GM19239 (cell line): ENCODE measurements at places on chromosomes 7 and 10.
A peak's percentile ranks its signal among the peaks of the same experiment; 100 is the strongest.

DNA sequence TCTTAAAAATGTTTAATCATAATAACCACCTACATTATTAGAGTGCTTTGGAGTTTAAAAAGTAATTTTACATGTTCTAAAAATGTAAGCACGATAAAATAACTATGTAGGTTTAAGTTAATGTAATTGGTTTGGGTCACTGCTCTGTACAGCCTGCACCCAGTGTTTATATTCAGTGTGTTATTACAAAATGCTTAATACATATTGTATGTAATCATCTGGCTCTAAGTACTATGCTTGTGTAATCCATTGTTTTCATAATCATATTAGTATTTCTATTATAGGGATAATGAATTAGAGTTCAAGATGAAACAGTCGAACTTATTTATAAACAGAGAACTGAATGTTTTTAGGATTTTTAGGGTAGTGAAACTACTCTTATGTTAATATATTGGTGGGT, 13.1 kb downstream of the RPA3 start:
- DNase-seq: no peak

- DNase-seq: no peak
Observed at GRCh38 chr10:126924915-126925300, 19.7 kb downstream of the DOCK1 start.

DNA sequence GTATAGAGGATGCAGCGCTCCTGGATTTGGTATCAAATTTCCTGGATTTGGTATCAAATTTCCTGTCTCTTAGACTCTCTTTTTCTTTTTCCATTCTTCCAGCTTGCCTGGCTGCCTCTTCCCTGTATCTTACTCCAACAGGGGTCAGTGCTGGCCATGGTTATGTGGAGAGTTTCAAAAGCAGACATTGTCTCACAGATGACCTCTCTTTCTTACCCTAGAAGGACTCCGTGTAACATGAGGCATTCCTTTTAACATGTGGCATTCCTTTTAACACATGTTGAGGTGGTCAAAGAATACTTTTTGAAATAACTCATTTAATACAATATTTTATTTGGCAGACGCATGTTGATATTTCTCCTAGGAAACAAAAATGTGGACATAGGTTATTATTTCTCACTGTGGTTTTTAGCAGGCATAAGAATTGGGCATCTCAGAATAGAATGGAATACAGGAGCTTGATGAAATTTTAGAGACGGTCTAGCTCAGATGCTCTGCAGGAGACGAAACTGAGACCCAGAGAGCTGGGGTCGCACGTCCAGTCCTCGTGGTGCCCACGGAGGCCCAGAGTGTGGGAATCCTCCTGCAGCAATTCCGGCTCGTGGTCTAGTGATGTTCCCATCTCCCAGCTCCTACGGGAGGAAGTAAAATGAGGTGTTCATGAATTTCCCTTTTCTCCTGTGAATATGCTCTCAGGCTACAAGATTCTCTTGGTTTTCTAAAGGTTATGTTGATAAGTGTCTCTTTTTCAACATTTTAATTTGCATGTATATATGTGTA, 59.6 kb upstream of the PITRM1 start:
- DNase-seq: no peak

DNA sequence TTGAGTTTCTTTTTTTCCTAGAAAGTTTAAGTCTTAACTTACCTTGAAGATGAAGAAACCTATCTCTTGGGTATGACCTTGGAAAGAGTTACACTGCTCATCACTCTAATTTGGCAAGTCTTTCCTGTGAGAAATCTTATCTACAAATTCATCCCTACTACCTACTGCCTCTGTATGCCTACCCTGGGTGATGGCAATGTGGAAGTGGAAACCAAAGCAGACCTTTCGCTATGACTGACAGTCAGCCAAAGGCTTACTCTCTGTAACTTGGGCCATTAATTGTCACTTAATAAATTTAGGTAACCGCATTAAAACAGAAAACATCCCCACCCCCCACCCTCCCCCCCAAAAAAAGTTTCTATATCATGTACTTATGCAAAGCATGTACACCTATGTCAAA, 103.9 kb downstream of the CNOT4 start:
- DNase-seq: no peak

- no peak for DNase-seq
Observed at GRCh38 chr10:33991924-33992323, 657.5 kb upstream of the NRP1 start.

GRCh38 chr10:102814453-102814871, 22.8 kb downstream of the CYP17A1 start:
- no peak for DNase-seq

DNA sequence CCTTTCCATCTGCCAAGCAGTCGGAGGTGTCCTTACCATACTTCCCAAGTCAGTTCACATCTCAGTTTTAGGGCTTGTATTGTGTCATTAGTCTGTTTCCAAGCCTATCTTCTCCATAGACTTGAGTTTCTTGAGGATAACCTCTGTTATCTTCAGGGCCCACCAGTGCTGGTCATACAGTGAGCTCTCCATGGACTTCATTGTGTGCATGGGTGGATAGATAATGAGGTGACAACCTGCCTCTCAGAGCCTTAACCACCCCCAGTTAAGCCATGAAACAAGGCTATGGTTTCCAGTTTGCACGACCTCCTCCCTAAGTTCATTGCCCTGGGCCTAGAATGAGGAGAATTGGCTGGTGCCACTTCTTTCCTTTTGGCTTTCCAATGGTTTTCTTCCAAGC, 38.5 kb upstream of the WAC start:
- no peak for DNase-seq

- DNase-seq: peak; percentile 20
Observed at GRCh38 chr7:90708841-90709317, 112.8 kb downstream of the CDK14 start.

- DNase-seq: no peak
Observed at GRCh38 chr7:95558864-95559263, 37.5 kb downstream of the PDK4 start.

DNA sequence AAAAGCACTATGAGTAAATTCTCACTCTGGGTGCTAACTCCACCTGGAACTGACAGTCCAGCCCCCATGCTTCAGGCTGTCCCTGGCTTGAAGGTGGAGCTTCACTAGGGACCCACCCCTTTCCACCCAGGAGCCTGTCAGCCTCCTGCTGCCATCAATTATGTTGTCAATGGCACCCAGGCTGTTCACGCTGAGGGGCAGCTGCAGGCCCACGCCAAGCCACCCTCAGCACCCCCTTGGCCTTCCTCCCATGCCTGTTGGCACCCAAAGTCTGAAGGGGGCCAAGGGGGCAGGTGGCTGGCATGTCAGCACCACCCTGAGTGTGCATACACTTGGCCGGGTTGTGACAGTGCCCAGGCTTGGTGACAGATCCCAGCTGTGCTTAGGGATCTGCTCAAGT, 149.3 kb downstream of the NXPH1 start:
- no peak for DNase-seq

- DNase-seq: no peak
Observed at GRCh38 chr7:37421861-37422500, 26.7 kb downstream of the ELMO1 start.

DNA sequence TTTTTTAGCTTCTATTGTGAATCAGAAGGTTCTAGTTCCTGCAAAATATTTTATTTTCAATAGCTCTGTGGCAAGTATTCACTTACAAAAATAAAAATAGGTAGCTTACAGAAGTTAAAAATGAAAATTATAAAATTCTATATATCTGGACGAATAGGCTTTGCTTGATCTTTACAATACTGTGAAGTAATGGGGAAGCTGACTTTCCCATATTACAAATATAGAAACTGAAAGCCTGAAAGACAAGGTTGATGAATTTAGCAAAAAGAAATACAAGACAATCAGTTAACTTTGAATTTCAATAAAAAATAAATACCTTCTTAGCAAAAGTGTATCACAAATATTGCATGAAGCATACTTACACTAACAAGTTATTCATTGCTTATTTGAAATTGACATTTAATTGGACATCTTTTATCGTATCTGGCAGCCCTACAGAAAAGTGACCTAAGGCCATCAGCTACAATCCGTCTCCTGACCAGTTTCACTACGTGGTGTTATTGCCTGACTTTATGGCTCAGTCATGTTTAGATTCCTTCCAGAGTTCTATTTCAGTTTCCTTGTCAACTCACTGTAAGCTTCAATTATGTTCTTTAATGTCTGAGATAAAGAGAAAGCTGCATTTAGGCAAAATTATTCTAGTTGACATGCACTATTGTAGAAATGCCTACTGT, 310.5 kb upstream of the HGF start:
- no peak for DNase-seq

DNA sequence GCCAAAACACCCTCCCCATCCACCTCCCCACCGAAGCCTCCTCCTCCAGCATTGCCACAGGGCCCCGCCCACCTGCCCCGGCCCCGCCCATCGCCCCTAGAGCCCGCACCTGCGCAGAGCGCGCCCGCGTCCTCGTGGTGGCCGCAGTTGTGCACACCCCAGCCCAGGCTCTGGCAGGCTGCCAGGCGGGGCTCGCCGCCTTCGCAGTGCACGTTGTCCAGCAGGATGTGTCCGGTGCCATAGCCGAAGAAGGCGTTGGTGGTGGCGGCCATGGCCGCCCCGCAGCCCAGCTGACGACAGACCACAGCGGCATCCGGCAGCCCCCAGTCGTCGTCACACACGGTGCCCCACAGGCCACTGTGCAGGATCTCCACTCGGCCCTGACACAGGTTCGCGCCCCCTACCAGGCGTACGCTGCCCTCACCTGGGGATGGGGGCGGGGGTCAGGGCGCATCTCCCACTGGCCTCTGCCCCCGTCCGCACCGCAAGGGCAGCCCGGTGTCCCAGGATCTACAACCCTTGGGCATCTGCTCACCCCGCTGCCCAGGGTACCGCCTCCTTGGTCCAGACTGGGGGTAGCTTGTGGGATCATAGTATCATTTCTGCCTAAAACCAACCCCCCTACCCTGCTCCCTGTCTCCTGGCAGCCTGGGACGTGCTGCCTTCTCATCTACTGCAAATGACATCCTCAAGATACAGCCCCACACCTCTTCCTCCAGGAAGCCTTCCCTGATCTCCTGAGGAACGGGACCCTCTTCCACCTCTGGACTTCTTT, 11.9 kb downstream of the SSC4D start:
- peak; percentile 85 for DNase-seq

- no peak for DNase-seq
Observed at GRCh38 chr7:118572604-118573003, 348.1 kb downstream of the ANKRD7 start.

DNA sequence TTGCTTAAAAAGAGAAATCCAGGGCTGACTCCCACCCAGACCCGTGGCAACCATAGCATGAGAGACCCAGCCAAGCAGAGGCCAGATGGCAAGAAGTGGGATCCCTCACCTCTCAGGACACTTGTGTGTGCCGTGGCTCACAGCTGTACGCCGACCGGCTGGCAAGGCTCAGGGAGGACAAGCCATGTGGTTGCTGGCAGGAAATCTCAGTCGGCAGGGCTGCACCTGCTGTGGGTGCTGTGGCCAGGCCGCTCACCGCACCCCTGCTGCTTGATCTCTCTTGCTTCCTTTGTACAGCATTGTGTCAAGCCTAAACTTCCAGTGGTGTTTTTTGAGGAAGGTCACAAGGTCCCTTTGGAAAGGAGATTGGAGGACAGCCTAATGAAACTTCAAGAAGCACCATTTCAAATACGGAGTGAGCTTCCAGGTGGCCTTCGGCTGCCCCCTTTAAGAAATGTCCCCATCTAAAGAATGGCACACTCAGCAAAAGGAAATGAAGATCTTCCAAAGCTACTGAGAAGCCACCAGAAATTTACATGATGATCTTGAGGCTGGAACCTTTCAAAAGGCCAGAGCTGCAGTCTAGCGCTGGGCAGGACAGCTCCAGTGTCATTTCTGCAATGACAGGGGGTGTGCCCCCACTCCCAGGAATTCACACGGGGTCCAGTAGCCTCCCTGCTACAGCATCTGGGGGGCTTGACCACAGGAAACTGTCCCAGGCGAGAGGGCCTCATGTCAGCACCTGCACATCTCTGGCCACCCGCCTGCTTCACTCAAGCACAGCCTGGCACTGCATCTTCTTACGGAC, 409.0 kb upstream of the MGMT start:
- DNase-seq: peak; percentile 25

GRCh38 chr10:22334414-22335172, 10.7 kb upstream of the SPAG6 start:
- DNase-seq: no peak

GRCh38 chr7:101937717-101938514, 120.5 kb downstream of the CUX1 start:
- no peak for DNase-seq

DNA sequence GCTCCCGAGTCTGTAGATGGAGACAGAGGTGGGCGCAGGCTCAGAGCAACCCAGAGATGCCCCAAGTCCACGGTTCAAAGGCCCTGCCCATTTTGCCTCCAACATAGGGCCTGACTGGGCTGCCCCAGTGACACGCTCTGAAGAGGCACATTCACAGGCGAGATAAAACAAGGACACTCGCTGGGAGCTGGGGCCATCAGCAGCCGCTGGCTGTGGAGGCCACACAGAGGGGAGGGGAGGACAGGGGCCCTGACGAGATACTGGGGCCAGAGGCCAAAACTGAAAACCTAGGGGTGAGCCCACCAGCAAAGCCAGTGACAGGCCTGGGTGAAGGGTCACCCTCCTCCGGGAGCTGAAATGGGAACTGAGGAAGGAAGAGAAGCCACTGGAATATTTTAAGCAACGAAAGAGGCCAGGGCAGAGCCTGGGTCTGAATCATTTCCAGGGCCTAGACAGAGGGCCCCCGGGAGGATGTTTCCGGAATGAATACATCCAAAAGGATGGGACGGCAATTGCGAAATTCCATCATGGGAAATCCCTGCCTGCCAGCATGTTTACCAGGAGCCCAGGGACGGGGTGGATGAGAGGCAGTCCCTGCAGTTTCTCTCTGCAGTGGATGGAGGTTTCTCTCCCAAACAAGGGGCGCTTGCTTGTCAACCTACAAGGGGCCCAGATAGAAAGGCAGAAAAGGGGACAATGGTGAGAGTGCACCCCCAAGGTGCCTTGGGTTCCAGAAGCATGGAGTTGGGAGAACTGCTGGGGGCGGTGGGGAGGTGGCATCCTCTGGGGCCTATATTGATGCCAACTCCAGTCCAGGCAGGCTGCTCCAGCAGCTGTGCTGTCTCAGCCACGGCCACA, 29.0 kb upstream of the HSPA12A start:
- DNase-seq: no peak

GRCh38 chr10:96441322-96441885, 72.3 kb downstream of the TLL2 start:
- DNase-seq: no peak

- DNase-seq: no peak
Observed at GRCh38 chr10:89805599-89806013, 104.2 kb downstream of the KIF20B start.

GRCh38 chr10:28754930-28755718, 77.8 kb downstream of the BAMBI start:
- no peak for DNase-seq

GRCh38 chr10:31146491-31147209, 115.0 kb upstream of the ZNF438 start:
- DNase-seq: no peak

- no peak for DNase-seq
Observed at GRCh38 chr10:12993595-12993994, 7.9 kb downstream of the CCDC3 start.
